Mesenchymal stem cell (in vitro differentiated cells and primary cell): ENCODE measurements at places on chromosomes 11 and 22.

DNA sequence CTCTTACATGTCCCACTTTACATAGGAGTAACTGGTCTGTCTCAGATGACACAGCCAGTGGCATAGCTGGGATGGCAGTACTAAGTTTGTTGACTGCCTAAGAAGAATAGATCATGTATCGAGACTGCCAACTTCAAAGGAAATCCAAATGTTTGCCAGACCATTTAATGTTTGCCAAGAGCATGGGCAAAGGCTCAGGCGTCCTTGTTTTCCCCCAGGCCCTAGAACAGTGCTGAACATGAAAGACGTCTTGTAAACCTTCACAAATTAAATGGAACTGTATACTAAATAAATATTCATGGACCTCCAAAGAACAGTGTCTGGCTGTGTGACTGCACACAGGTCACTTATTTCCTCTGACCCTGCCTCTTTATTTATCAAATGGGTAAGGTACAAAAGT is 234.7 kb upstream of the CCDC90B start:
- no peak for DNase-seq

GRCh38 chr11:68938088-68938487 is 34.4 kb downstream of the IGHMBP2 start:
- no peak for DNase-seq

DNA sequence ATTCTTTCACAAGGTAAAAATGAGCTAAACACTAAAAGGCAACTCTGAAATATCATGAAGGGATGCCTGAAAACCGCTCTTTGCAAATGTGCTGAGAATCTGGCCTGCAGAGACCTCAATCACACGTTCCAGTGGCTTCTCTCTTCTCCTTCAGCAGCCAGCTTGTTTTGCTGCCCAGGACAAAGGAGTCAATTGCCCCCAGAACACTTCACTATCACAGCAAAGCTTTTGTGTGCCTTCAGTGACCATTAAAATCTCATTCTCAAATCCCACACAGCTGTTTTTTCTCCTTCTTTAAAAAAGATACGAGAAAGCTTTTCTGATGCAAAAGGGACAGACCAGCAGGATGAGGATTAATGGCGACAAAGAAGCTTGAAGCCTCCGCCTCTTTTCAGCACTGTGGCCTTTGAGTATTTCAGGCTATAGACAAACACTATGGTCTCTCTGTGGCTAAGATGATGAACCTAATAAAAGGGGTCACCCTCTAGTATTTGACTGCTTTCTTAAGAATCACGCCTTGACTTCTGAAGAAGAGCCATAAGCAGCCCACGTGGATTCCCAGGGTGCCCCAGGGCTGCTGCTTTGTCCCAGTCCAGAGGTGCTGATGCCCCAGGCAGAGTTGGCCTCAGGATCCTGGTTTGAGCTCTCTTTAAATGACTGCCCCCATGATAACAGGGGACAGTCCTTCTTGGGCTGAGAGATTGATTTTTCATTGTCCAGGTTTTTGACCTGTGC is 33.4 kb upstream of the NRIP3 start:
- DNase-seq: no peak

DNA sequence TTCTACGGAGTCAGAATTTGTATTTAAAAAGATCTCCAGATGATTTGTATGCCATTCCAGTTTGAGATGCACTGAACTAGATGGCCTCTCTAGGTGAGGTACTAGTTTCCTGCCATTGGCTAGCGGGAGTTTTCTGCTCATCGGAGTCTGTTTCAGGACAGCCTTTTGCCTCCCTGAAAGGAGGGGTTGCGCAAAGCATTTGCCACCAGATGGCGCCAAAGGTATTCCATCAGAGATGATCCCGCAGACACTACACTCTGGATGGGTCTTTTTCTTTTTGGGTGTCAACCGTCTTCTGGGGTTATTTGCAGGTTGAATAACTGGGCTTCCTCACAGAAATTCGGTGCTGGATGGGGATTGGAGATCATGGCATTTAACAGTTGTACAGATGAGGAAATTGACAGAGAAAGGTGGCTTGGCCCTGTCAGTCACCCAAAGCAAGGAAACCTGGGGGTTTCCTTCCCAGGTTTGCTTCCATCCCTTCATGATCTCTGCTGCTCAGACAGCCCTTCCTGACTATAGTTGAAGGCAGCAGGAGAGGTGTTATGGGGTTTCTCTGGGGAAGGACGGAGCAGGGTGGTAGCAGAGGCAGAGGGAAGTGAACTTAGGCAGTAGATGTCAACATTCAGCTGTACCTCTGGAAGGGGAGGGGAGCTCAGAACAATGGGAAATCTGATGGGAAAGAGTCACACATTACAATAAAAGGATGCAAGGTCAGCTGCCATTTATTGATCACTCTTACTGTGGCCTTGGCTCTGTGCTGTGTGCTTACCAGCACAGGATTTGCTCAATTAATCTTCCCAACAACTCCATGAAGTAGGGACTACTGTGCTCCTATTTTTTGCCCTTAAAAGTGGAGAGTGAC is 81.6 kb downstream of the CCDC81 start:
- peak; percentile 83 for DNase-seq
